Foreskin melanocyte (primary cell): ENCODE measurements at places on chromosomes 2 and 18.

- no peak for DNase-seq
These were observed 74.9 kb upstream of the OTOF start for GRCh38 chr2:26552641-26553374.

- no peak for DNase-seq
These were observed 21.8 kb downstream of the TNFAIP6 start for GRCh38 chr2:151379169-151379568.

DNA sequence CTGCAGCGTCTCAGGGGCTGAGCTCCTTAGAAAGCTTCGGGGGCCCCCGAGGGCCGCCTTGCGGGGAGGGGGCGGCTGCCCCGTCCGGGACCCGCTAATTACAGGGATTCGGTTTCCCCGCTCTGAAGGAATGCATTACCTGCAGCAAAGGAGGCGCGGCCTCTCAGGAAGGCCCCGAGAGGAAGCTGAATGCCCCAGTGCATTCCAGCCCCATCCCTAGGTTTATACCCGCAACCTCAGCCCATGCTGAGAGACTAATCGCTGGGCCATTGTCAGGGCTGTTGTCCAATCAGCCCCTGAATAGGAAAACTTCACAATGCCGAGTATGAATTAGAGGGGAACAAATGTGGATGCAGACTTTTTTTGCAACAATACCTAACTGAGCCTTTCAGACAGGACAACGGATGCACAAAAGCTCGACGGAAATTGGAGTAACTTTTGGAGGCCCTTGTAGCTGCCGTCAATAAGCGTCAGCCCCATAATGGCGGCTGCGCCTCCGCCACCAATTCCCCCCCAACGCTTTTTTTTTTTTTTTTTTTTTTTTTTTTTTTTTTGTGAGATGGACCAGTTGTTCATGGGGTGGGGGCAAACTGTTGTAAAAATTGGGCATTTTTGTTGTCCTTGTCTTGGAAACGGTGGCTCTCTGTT, 138.6 kb upstream of the SIX3 start:
- no peak for DNase-seq

- DNase-seq: no peak
These were observed 36.7 kb downstream of the XIRP2 start for GRCh38 chr2:166924967-166925366.

DNA sequence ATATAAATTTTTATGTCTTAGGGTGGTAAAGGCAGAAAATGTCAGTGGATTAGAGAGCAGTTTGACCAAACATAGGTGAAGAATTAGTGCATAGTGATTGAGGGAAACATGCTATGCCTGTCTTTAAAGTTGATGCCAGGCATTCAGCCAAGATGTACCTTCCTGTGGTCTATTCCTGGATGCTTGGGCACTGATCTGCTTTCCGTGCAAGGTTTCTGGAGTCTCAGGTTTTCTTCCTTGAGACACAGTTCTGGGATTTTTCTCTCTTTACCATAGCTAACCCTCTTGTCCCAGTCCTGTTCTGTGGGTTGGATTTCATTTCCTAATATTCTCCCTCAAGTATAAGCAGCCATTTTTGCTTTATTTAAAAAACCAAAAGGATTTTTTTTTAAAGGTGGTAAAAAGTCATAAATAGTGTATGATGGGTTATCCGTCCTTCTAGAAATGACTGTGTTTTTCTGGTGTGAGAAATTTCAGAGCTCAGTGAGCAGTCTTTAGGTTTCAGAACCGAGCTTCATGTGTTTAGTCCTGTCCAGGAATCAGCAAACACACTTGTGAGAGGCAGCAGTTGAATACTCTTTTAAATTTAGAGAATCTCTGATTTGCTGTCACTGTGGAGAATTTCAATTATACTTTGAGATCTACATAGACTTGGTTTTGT, 43.0 kb upstream of the CYBRD1 start:
- DNase-seq: no peak

GRCh38 chr18:48896875-48897511, 53.8 kb downstream of the SMAD7 start:
- DNase-seq: no peak

- no peak for DNase-seq
These were observed 71.4 kb upstream of the THSD7B start for GRCh38 chr2:136693966-136694365.

- DNase-seq: peak; percentile 16
These were observed 16.8 kb upstream of the LYPD6 start for GRCh38 chr2:149313512-149313972.

DNA sequence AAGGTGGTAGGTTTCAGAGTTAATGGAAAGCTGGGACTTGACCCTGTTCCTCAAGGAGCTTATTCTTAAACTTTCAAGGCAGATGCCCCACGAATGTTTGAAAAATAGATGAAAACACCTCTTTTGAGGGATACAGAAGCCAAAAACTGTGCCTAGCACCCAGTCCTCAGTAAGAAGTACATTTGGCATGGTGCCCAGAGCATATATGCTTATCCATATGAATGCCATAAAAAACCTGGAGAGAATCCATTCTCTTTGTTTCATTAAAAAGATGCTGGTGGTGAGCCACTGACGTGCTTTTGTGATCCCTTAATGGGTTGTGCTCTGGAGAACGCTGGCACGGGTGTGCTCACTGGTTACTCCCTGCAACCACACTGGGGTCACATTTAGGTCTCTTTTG, 69.0 kb downstream of the IL1R2 start:
- DNase-seq: no peak

DNA sequence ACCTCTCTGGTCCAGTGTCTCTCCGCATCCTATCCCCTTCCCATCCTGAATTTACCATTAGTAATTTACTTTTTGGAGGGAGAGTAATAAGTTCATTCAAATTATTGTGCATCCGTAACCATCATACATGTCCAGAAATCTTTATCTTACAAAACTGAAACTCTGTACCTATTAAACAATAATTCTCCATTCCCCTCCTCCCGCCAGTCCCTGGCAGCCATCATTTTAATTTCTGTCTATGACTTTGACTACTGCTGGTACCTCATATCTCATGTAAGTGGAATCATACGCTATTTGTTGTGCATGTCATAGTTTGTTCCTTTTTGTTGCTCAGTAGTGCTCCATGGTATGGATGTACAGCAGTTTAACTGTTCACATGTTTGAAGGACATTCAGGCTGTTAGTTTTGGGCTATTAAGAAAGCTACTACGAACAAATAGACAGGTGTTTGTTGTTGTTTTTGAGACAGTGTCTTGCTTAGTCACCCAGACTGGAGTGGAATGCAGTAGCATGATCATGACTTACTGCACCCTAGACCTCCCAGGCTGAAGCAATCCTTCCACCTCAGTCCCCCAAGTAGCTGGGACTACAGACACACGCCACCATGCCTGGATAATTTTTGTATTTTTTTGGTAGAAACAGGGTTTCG, 2.0 kb downstream of the LIMS1 start:
- no peak for DNase-seq

GRCh38 chr18:54260396-54261072, 8.8 kb upstream of the POLI start:
- DNase-seq: no peak

GRCh38 chr2:120485096-120485495, 139.2 kb downstream of the INHBB start:
- DNase-seq: no peak

DNA sequence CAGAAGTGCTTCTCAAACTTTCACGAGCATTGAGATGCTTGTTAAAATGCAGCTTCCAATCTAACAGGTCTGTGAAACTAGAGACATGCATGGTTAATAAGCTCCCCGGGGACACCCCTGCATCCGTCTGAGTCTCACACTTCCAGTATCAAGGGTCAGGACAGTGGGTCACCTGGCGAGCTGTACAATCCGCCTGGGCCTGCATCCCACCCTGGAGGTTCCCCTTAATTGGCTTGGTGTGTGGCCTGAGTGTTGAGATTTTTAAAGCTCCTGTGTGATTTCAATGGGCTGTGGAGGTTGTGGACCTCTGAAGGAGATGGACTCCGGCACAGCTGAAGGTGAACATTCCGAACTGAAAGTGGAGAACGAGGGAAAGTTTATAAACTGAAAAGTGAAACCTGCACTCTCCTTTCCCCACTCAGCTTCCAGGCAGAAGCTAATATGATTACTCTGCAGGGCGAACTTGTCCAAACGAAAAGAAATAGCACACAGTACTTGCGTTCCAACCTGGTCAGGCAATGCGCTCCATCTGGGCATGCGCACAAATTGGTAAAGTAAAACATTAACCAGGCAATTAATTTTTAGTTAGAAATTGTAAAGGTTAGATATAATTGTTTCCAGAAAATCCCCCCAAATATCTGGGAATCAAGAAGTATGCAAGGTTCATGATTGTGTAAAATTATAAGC, 191.7 kb upstream of the ALKAL2 start:
- no peak for DNase-seq

DNA sequence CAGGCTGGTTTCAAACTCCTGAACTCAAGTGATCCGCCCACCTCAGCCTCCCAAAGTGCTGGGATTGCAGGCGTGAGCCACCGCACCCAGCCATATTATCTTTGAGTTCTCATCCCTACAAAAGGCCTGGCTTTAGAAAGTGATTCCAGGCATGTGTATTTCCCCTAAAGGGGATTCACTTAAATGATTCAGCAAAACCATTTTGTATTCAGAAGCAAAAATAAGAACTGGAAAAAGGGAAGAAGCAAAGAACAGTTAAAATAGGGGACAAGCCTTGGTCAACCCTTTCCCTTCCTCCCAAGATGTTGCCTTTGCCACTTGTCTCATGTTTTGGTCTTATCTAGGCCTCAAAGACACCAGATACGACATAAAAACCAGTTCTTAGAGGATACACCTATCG, 10.5 kb downstream of the TM4SF20 start:
- no peak for DNase-seq

- DNase-seq: no peak
These were observed 22.3 kb downstream of the IGFBP5 start for GRCh38 chr2:216673021-216673420.

- DNase-seq: no peak
These were observed 129.3 kb upstream of the CCDC68 start for GRCh38 chr18:55088561-55088960.

DNA sequence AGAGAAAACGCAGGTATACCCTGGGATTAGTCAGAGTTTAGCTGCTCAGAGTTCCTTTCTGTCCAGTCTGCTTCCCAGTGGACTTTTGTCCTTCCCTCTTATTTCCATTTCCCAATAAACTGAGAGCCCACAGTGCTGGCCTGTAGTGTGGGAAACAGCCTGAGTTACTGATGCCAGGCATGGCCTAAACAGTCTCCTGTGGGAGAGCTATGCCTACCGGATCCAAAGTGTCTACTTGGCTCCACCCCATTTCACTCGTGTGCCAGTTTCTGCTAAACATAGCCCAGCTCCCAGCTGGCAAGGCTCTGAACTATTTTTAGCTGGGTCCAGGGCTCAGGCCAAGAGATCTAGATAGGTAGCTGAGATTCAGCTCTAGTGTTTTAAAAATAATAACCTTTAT, 15.6 kb upstream of the PPP1CB start:
- DNase-seq: no peak

DNA sequence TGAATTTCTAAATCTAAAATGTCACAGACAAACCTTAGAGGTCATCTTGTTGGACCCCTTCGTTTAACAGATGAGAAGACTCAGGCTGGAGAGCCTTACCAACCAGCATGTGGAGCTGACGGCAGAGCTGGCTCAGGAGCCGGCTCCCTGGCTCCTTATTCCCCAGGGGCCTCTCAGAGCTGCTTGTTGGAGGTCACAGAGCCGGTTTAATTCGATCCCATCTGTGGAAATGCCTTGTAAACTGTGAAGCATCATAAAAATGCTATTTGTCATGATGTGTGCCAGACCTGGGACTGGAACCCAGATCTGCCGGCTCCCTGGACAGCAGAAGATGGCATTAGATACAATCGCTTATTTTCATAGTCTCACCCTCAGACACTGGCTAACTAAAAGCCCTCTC, 8.2 kb upstream of the CIB4 start:
- DNase-seq: no peak
